ENCODE measurements at places on chromosomes 3 and 15. TPM values are rescaled to one million over a fixed set of nuclear protein-coding genes. Genes with fewer than 3 reads are reported as not detected.

MESP1 gene
- 0.28 TPM for total RNA-seq

ARHGEF3 gene
- total RNA-seq: 14.4 TPM

MITF gene
- 8.5 TPM for total RNA-seq

GOLGA8G gene
- not detected for total RNA-seq

IQCF5 gene
- total RNA-seq: not detected

BUB1B gene
- total RNA-seq: 37.4 TPM

REC114 gene
- total RNA-seq: not detected

TLR9 gene
- total RNA-seq: not detected

PLSCR2 gene
- not detected for total RNA-seq

CYP1A2 gene
- total RNA-seq: not detected

FETUB gene
- not detected for total RNA-seq

CHRNA3 gene
- 0.28 TPM for total RNA-seq

CADM2 gene
- total RNA-seq: 0.85 TPM

STRIT1 gene
- total RNA-seq: not detected

FAM227B gene
- total RNA-seq: 2.5 TPM

MAGEL2 gene
- total RNA-seq: under 0.01 TPM

ROPN1B gene
- total RNA-seq: not detected

IMPG2 gene
- under 0.01 TPM for total RNA-seq

LRRIQ4 gene
- total RNA-seq: 0.19 TPM

FBN1 gene
- 823 TPM for total RNA-seq

LDHAL6B gene
- not detected for total RNA-seq

IRAK2 gene
- total RNA-seq: 8.1 TPM

ZCWPW2 gene
- 0.38 TPM for total RNA-seq

LYSMD2 gene
- 6.2 TPM for total RNA-seq

HERC2 gene
- total RNA-seq: 41.6 TPM

RGMA gene
- 0.19 TPM for total RNA-seq

MCTP2 gene
- 0.58 TPM for total RNA-seq

FBXO40 gene
- total RNA-seq: not detected

MKRN2OS gene
- not detected for total RNA-seq

CCDC39 gene
- total RNA-seq: not detected

GPR62 gene
- total RNA-seq: not detected

GPD1L gene
- total RNA-seq: 12.7 TPM

RASGRP1 gene
- total RNA-seq: 6.2 TPM

MINDY2 gene
- total RNA-seq: 22.4 TPM

SLC15A2 gene
- 0.19 TPM for total RNA-seq

FAM107A gene
- not detected for total RNA-seq

UROC1 gene
- total RNA-seq: not detected

EFCC1 gene
- under 0.01 TPM for total RNA-seq

PRR20G gene
- not detected for total RNA-seq

ELL3 gene
- 1.9 TPM for total RNA-seq

SEMA5B gene
- under 0.01 TPM for total RNA-seq

TMEM212 gene
- not detected for total RNA-seq

CIB2 gene
- total RNA-seq: 1.9 TPM

GOLGA8H gene
- total RNA-seq: 0.28 TPM

CSPG5 gene
- 0.19 TPM for total RNA-seq

All from regular cardiac myocyte (primary cell).